ENCODE measurements at places on chromosomes 5 and 9. TPM values are rescaled to one million over a fixed set of nuclear protein-coding genes. Genes with fewer than 3 reads are reported as not detected.

- H3K4me3 ChIP-seq: no peak overlapping the region
- DNase-seq: no peak
- H3K4me1 ChIP-seq: peaks cover 18% of the 10 kb centered on the region
- peaks cover 26% of the 10 kb centered on the region for H3K27me3 ChIP-seq
- no peaks in the 10 kb centered on the region for H3K36me3 ChIP-seq
Observed at GRCh38 chr9:842635-843426, 1.3 kb downstream of the DMRT1 start.

- no peaks in the 10 kb centered on the region for H3K4me1 ChIP-seq
- no peaks in the 10 kb centered on the region for H3K36me3 ChIP-seq
- no peak overlapping the region for H3K27ac ChIP-seq
- H3K4me3 ChIP-seq: no peak overlapping the region
Observed at GRCh38 chr9:92446536-92446935, 22.3 kb upstream of the OMD start.

DNA sequence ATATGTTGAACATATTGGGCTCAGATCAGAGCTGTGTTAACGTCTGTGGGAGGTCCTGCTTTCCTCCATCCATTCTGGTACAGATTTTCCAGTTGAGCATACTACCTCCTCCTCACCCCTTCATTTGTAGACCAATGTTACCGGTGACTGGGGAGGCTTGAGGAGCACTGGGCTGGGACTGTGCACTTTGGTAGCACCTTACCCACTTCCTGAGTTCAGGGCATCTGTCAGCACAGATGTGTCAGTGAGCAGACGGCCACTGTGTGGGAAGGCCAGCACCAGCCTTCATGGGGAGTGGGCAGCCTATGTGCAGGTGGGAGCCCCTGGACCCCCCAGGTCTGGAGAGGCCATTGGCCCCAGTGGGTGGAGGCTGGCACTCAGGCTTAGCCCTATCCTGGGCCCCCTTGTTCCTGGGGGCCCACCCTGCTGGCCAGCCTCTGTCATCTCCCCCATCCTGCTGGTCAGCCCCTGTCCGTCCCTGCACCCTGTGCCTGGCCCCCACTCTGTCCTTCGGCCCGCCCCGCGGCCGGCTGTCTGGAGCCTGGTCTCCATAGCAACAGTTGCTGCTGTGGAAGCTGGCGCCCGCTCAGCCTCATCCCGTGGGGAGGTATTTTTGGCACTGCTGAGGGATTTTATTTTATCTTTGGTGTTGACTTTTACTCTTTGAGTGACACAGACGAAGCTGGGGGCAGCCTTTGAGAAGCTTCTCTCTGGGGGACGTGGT is 21.3 kb downstream of the WNK2 start:
- H3K36me3 ChIP-seq: no peaks in the 10 kb centered on the region
- H3K4me1 ChIP-seq: peaks cover 79% of the 10 kb centered on the region
- no peak overlapping the region for H3K4me3 ChIP-seq
- no peaks in the 10 kb centered on the region for H3K27me3 ChIP-seq

DNA sequence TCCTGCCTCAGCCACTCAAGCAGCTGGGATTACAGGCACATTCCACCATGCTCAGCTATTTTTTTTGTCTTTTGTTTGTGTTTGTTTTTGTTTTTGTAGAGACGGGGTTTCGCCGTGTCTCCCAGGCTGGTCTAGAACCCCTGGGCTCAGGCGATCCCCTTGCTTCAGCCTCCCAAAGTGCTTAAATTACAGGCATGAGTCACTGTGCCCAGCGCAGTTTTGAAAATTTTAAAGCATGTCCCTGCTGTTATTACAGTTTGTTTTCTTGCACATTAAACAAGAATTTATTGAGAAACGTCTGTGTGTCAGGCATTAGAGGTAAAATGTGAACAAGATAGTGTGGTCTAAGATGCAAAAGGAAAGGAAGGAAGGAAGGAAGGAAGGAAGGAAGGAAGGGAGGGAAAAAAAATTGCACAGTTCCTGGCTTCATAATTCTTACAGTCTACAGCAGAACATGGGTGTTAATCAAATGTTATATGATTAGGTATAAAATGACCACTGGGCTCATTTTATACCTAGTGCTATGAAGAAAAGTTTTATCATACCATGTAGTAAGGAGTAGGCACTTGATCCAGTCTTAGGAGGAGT is 205.4 kb downstream of the SNX18 start:
- no peaks in the 10 kb centered on the region for H3K36me3 ChIP-seq
- peaks cover 24% of the 10 kb centered on the region for H3K4me1 ChIP-seq
- H3K27ac ChIP-seq: no peak overlapping the region
- H3K4me3 ChIP-seq: no peak overlapping the region

The NME5 gene
- 2.0 TPM for total RNA-seq

The KIF4B gene
- total RNA-seq: not detected
